ENCODE measurements at places on chromosomes 12 and 14.

DNA sequence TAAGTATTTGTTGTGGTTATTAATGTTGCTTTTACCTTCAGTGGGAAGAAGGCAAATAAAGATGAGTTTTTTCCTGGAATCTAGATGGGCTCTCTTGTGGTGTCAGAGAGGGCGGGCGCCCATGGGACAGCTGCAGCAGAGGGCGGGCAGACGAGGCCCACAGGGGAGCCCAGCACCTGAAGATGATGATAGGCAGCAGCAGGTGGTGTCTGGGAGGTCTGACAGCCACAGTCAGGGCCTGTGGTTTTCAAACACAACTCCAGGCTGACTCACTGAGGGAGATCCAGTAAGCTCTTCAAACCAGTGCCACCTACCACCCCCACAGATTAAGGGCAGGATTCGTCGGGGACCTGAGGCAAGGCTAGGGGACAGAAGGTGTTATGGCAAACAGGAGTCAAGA lies 42.8 kb downstream of the NKX2-1 start:
- no peak for DNase-seq

- DNase-seq: peak; percentile 45
These were observed 14.4 kb downstream of the TMTC1 start for GRCh38 chr12:29769162-29769858.

- no peak for DNase-seq
These were observed 110.5 kb upstream of the FUT8 start for GRCh38 chr14:65301862-65302539.

- DNase-seq: no peak
These were observed 841.7 kb downstream of the NRXN3 start for GRCh38 chr14:79011920-79012204.

GRCh38 chr12:13163868-13164635 lies 32.5 kb upstream of the EMP1 start:
- DNase-seq: no peak

DNA sequence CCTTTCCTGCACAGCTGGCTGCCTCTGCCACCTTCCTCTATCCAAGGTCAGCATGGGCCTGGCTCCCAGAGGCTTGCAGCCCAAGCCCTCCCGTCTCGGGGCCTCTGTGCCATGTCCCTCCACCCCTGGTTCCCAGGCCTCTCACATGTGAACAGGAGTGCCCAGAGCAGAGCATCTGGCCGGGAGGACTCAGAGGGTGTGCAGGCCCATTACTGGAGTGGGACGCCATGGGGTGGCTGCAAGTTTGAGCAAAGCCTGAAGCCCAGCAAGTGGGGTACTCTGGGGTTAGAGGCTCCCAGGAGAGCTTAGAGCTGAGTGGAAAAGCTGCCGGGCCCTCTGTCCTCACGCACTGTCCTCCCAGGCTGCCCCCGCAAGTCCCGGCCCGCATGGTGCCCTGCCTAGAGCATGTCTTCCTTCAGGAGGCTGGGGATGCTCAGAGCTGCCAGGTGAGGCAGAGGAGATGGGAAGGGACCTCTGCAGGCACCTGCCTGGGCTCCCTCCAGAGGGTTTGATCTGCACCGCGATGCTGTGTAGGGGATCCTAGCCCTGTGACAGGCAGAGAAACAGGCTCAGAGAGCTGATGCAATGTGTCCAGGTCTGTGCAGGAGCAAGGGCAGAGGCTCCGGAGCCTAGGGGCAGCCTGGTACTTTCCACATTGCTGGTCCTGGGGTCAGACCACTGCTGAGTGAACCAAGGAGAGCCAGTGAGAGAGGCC lies 39.8 kb downstream of the DIO3 start:
- no peak for DNase-seq

DNA sequence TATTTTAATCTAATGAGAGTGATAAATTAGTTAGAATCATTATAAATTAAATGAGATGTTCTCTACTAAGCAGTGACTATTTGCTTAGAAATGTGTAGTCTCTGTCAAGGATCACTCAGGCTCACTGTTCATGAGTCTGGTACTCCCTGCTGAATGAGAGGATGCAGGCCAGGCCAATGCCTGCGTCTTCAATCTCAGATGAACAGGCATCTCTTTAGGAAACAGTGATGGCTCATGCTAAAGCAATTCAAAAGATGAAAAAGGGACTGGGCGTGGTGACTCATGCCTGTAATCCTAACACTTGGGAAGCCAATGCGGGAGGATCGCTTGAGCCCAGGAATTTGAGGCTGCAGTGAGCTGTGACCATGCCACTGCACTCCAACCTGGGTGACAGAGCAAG lies 106.8 kb downstream of the ZFC3H1 start:
- DNase-seq: peak; percentile 75

DNA sequence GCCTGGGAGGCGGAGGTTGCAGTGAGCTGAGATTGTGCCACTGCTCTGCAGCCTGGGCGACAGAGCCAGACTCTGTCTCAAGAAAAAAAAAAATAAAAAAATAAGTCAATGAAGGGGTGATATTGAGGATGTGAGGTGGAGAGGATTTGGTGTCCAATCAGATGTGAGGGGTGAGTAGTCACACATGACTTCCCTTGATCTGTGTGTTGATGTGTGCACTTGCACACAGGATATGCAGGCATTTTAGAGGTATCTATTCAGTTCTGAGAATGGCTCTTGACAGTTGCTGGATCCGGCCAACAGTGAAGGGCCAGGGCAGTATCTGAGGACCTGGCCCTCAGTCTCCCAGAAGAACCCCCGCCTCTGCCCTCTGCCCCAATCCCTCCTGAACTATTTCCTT lies 7.8 kb upstream of the SP7 start:
- no peak for DNase-seq

DNA sequence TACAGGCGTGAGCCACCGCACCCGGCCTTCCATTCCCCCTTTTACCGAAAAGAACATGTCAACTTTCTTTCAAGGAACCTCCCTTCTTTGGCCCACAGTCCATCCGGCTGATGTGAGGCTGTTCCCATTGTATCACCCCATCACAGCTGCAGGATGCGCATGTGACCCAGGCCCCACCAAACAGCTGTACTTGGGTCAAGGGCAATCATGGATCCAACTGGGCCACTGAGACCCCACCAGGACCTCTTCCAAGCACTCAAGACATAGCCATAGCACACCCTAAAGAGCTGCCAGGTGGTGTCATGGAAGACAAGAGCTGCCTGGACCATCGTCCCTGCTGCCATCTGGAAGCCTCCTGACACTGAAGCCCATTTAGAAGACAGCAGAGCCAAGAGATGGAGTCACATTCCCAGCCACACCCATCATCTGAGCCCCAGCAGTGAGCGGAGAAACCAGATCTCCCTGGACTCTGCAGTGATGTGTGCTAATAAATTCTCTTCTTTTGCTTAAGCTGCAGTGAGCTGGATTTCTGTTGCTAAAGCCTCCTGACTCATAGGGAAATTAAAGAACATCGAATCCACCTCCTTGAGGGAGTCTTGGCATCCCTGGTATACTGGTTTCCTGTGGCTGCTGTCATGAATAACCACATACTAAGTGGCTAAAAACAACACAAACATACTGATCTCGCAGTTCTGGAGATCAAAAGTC lies 105.6 kb downstream of the KSR2 start:
- no peak for DNase-seq

DNA sequence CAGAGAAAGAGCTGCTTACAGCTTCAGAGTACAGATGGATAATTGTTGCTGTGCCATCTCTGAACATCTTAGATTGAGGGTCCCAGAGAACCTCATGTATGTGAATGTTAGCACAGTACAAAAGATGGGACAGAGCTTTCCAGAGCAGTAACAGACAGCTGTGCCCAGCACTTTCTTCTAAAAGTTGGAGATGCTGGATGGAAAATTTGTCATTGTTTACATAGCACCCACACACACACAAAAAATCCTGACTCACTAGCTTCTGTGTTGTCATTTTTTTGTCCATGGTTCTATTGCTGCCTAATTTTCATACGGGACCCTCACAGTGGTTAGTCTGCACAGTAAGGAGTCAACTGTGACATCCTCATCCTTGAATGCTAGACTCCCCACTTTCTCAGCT lies 374.7 kb downstream of the DIO2 start:
- no peak for DNase-seq

DNA sequence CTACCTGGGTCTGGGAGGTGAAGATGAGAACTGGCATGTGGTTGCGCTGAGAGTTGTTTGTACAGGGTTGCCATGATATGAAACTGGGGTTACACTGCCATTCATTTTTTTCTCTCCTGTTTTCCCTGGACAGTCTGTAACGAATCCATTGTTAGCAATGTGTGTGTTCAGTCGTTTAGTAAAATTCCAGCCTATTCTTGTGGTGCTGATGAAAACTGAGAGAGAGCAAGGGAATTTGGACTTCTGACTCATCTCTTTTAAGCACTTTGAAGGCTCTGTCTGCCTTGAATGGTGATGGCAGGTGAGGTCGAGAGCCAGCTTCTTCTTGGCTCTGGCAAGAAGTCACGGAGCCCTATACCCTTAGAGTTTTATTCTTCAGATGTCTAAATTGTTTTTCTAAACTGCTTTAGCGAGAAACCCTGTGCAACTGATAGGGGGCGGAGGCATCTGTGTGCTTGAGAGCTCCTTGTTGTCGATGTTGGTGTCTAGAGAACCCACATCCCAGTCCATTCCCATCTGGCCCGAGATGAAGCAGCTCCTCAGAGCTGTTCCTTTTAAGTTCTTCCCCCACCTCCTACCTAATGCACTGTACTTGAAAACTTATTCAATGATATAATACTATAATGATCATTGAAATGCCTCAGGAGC lies 204.4 kb downstream of the TMX1 start:
- DNase-seq: no peak

Data from fibroblast of skin of left biceps (primary cell).